ENCODE measurements at places on chromosomes 5 and 9.

DNA sequence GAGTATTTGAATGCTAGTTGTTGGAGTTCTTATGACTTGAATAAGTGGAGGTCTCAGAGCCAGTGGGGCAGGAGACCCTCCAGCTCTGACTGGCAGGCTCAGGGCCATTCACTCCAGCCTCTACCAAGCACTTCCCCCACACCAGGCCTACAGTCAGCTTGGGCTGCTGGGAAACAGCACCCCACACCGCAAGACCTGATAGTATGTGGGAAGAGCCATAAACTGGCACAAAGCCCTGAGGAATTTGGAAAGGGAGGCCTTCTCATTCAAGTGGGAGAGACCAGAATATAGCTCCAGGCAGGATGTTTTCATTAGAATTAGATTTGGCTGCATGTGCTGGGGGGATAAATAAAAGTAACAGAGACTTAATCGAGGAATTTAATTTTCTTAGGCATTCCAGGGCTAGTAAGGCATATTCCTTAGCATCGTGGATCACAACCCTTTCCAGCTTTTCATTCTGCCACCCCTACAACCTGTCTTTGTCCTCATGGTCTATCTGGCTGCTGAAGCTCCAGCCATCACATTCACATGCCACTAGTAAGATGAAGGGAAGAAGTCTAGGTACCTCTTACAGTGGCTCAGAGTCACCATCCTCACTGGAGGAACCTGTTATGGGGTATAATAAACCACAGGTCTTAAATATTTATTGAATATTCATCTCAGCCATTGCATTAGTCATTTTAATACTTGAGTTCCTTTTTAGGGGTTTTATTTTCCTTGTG is 47.5 kb downstream of the TMOD1 start:
- DNase-seq: no peak

GRCh38 chr9:9615086-9615485 is 997.7 kb downstream of the PTPRD start:
- DNase-seq: no peak

GRCh38 chr9:84301851-84302250 is 38.7 kb downstream of the SLC28A3 start:
- no peak for DNase-seq

DNA sequence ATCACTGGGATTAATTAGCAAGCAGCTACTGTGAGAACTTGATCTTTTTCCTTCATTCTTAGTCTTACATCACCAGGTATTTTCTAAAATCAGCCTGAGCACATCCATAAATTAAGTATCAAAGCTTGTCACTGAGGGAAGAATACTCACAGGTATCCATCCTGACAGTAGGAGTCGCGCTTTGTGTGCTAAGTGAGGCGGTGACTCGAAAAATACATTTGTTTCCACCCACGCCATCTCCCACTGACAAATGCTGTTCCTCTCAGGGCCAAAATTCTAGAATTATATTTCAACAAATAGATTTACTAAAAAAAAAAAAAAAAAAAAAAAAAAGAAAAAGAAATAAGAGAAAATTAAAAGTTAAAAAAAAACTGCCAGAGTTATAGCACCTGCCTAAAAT is 34.1 kb upstream of the GABRB2 start:
- DNase-seq: no peak

GRCh38 chr5:72505016-72505415 is 2.2 kb downstream of the ZNF366 start:
- DNase-seq: no peak

DNA sequence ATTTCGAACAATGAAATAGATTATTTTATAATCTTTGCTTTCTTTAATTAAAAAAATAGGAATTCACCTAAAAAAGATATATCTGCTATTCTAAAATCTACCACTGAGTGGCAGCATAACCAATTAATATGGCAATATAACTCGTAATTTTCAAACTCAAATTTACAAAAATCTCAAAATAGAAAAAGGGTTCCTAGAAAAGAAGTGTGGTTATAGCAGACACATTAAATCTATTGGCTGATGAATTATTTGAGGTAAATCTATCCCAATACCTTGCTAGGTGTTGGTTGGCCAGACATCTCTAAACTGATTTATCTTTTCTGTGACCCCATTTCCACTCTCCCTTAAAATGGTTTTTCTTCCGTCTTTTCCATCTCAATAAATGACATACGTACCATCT is 30.2 kb upstream of the NRG2 start:
- no peak for DNase-seq

DNA sequence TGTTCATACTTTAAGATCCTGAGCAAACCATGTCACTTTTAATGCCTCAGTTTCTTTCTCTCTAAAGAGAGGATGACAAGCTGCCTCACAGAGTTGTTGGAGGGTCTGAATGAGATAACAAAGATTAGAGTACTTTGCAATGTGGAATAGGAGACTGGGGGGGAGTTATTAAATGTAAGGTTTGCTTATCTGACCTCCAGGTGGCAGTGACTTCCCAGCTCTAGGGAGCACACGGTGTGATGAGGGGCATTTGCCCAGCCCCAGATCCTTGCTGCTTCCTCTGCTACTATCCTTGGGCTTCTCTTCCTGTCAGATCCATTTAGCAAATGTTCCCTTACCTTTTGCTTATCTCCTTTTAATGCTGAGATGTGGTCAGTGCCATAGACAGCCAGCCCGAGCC is 30.7 kb downstream of the ENHO start:
- no peak for DNase-seq

GRCh38 chr9:1050125-1050895 is at the start of gene DMRT2:
DMRT2 (plus strand) TSS chr9:1050357; CDS start chr9:1051614, 1,257 bp downstream.
- DNase-seq: no peak

DNA sequence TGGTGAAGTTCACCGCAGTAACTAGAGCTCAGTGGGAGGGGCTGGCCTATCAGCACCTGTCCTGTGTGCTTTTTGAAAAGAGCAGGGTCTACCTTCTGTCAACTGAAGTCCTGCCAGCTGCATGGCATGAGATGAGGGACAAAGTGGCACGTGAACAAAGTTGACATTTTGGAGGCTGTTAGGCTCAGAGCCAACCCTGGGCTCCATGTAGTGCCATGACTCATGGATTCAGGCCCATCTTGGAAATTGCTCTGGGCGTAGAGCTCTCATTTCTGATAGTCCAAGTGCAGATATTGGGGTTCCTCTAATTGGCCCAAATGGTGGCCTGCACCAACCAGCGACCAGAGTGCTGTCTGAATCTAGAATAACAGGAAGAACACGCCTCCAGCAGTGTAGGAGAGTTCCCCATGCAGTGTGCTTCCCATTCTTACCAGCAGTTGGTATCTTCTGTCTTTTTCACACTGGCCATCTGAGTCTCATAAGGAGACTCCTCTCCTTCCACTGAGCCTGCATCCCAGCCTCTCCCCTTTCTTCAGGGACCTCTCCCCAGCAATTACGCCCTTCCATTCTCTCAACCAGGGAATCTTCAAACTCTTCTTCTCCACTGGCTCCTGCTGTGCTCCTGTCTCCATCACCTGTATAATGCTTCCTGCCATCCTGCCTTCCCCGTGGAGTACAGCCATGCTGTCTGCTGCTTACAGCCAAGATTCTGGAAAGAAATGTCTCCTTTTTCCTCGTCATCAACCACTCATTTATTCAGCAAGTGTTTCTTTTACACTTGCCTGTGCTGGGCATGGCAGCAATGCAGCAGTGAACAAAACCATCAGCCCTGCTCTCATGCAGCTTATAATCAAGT is 30.4 kb downstream of the IRF1 start:
- DNase-seq: no peak

- DNase-seq: no peak
Observed at GRCh38 chr9:93826209-93826608, 128.9 kb downstream of the BARX1 start.

DNA sequence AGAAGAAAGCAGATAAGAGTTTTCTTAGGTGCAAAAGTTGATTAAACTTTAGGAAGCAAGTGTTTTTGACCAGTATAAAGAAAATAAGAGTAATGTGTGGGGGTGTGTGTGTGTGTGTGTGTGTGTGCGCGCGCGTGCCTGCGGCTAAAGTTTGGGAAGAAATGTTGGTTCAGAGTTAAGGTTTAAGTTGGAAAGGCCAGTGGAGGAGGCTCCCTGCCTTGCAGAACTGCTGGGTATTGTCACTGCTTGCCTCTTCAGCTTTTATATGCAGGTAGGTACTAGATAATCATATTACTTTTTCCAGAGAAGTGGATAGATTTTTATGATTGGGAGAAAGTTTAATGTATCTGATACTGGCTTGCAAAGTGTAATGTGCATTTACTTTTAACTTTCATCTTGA is 2.0 kb downstream of the PIK3R1 start:
- no peak for DNase-seq

- no peak for DNase-seq
Observed at GRCh38 chr5:78587775-78588291, 60.7 kb downstream of the LHFPL2 start.

GRCh38 chr9:99130069-99130468 is 25.2 kb downstream of the TGFBR1 start:
- no peak for DNase-seq

- DNase-seq: no peak
Observed at GRCh38 chr9:36140086-36141084, 3.9 kb downstream of the GLIPR2 start.

DNA sequence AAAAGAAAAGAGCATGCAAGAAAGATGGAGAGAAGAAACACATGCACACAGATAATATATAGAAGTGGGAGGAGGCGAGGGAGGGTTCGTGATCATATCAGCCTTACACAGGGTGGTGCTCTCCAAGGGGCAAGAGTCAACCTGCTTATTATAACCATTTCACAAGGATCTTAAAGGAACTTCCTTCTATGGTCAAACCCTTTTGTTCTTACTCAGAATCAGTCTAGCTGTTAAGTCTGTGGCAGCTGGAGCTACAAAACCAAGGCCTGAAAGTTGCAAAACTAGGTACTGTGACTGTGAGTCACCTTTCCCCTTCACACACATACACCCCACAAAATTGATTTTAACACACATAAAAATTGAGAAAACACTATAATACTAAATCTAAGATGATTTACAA is 18.5 kb upstream of the ERMP1 start:
- DNase-seq: no peak

- no peak for DNase-seq
Observed at GRCh38 chr5:42772265-42772993, 15.8 kb downstream of the CCDC152 start.
